ENCODE measurements at places on chromosomes 11 and 22. TPM values are rescaled to one million over a fixed set of nuclear protein-coding genes. Genes with fewer than 3 reads are reported as not detected.
A peak's percentile ranks its signal among the peaks of the same experiment; 100 is the strongest.

- no peak for DNase-seq
Observed at GRCh38 chr11:74011360-74012073, 2.6 kb upstream of the UCP3 start.

DNA sequence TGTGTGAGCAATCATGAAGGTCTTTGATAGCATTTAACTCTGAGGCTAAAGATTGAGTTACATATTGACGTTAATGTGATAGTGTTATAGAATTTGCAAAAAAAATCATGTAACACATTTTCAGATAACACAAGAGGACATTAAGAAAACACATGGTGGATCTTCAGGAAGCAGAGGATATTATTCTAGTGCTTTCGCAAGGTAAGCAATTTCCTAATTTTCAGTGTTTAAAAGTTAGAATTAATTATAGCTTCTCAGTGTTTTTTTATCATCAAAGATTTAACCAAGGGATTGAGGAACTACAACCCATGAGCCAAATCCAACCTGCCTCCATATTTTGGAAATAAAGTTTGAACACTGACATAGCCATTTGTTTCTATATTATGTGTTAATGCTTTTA lies 78.5 kb downstream of the DKK3 start:
- DNase-seq = no peak

- no peak for DNase-seq
Observed at GRCh38 chr11:95512682-95513081, 276.9 kb downstream of the FAM76B start.

- no peak for DNase-seq
Observed at GRCh38 chr22:22203048-22203971, 41.3 kb upstream of the VPREB1 start.

DNA sequence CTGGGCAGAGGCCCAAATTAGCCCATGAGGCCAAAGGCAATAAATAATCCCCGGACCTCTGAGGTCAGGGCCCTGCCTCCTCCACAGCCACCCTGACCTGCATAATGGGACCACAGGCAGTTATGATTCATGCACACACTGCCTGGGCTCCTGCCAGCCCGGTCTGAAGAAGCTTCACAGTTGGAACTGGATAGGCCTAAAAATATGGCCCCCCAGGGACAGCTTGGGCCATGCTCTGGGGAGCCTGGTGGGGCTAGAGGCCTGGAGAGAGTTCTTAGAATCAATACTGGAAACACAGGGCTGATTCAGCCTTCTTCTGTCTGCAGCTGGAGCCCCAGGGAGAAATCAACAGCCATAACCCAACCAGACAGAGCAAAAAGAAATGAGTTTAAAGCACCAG lies 112.8 kb upstream of the CADM1 start:
- DNase-seq = peak; percentile 78

DNA sequence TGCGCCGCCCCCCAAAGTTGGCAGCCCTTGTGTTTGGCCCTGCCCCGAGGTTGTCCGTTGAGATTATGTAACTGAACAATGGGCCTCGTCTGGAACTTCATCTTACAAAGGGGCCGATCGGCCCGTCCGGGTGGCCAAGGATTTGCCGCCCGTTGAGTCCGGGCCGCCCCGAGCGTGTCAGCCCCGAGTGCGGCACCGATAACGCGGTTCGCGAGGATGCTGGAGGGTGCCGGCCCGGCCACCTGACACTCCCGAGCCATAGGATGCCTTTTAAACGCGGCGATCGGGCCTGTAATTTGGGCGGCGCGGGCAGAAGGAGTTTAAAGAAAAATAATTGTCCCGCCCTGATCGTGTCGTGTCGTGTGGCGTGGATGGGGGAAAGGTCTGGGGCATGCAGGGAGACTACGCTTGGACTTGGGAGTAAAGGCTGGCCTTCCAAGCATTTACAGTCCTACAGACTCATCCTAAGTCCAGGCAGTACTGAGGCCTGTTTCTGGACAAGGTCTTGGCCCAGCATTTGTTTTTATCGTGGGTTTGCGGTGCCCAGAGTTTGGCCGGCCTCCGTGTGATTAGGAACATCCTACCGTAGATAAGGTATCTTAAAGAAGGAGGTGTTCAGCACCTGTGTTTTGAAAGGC lies 1.3 kb downstream of the WEE1 start:
- no peak for DNase-seq

Gene PACSIN3
- 32.2 TPM for total RNA-seq
